Stimulated activated CD8-positive, alpha-beta memory T cell treated with anti-CD3 and anti-CD28 coated beads, Interleukin-15, amount 100 ng/mL, for 24 hours (primary cell): ENCODE measurements at places on chromosomes 4 and X.

- no peak for DNase-seq
These were observed 150.1 kb downstream of the DIPK2B start for GRCh38 chrX:45050558-45050957.

DNA sequence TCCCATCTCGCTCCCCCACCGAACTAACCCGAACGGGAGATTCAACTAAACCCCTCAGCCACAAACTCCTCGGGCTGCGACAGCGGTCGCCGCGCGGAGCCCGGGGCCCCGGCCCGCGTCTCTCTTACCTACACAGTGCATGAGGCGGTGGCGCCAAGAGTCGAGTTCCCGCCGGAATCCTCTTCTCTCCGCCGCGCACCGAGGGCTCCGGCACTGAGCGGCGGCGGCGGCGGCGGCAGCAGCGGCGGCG, 160 bp downstream of the LCORL start:
- no peak for DNase-seq

- DNase-seq, result no peak
These were observed 1196.3 kb downstream of the RAPGEF2 start for GRCh38 chr4:160299177-160299576.

DNA sequence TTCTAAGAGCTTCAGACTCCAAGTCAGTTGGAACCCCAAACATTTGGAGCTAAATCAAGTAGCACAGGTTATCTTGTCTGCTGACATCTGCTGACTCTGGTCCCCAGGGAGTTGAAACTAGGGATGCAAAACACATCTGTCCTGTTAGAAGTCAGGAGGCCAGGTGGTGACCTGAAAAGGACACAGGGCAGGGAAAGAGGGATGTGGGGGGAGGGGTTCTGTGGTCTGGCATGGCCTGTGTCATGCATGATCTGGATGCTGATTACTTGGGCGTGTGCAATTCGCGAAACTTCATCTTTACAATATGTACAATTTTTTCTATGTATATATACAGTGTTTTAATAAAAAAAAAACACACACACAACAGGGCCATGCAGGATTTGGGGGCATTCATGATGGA, 55.3 kb downstream of the FHDC1 start:
- no peak for DNase-seq

GRCh38 chr4:67634741-67635140, 66.2 kb downstream of the UBA6 start:
- DNase-seq, result no peak

DNA sequence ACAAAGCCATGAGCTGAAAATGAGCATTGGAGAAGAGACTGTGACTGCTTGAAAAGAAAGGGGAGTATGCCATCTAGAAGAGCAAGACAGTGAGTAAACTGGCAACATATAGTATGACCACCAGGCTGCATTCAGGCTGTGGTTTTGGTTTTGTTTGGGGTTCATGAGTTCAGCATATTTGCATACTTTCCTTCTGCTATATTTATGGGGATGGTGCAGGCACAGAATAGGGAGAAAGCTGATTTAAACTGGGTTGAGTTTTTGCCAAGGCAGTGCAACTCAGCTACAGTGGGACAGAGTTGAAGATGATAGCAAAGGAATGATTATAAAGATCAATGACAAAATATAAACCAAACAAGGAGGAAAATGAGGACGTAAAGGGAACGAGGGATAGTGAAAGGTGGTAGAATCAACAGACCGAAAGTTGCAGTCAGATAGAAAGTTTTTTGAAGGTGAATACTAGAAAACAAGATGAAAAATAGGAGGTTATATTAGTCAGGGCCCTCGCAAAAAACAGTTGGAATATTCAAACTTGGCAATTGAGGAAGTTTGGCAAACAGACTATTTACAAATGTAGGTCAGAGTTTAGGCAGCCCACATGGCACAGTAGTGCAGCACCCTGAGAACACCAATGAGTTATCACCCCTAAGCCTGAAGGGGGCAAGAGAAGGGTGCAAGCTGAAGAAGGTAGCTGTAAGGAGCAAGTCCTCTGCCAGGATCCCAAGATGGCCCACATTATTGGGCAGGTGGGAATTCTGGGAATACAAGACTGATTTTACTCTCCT, 114.8 kb upstream of the MAP9 start:
- no peak for DNase-seq

DNA sequence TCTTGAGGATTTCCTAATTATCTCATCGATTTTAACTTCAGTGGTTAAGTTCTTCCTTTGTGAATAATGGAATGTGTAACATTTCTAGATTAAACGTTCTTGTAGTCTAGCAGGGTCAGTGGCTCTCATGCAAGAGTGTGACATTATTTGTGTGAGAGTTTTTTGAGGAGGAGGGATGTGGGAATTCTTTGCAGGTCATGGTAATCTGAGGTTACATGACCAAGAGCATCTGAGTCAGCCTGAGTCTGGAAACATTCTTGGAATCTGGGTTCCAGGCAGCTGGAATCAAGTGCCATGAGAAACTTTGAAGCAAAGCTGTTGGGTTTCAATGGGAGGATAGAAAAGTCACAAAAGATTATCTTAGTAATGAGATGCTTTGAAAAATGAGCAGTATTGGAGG, 49.5 kb downstream of the GK start:
- DNase-seq, result no peak

DNA sequence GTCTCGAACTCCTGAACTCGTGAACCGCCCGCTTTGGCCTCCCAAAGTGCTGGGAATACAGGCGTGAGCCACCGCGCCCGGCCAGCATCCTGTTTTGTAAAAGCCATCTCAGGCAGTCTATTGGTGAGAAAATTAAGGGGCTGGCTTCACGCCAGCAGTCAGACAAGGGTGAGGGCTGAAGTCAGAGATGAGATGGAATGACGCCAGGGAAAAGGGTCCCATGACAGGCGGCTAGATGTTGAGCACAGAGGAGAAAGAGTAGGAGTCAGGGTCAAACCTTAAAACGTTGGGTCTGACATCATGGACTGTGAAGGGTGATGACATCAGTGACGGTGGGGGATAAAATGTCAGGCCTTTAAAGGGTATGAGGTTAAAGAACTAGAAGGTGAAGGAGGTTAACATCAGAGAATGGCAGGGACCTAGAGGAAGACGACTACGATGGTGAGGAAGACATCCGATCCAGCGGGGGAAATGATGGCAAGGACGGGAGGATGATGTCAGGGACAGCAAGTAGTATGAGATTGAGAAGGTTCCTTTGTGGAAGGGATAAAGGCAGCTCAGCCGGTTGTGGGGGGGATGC, 504 bp upstream of the RBM3 start:
- no peak for DNase-seq

- DNase-seq, result no peak
These were observed 30.2 kb upstream of the FAM9C start for GRCh38 chrX:13074297-13075262.

DNA sequence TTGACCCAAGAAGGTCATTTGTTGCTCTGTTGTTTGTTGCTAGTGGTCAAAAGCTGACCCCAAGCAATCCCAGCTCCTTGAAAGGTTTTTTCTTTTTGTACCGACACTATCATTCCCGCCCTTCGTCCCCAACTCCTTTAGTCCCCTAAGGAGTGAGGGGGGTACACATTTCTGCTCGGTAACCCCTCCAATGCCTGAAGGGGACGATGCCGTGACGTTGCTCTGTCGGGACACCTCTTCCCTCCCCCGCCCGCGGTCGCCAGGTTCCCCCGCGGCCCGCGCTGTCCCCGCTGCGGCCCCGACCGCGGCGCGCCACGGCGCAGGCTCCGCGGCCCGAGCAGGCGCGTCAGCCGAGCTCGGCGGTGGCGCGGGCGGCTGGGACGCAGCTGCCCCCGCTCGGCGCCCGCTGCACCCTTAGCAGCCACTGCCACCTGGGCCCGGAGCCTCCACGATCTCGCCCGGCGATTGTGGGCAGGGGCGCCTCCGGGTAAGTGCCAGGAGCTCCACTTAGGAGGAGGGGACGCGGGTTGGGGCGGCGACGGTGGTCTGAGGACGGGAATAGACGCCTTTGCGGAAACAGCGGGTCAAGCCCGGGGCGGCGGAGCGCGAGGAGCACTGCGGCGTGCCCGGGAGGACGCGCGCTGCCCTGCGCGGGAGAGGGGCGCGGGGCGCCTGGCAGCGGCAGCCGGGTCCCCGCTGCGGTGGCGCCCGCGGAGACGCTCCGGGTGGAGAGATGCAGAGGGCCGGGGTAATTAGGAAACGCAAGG, at the start of gene GLRB:
Gene GLRB (plus strand): TSS at position 340 of the 767 bp plus-strand sequence. CDS start 1,875 bp downstream, outside the sequence.
- no peak for DNase-seq

DNA sequence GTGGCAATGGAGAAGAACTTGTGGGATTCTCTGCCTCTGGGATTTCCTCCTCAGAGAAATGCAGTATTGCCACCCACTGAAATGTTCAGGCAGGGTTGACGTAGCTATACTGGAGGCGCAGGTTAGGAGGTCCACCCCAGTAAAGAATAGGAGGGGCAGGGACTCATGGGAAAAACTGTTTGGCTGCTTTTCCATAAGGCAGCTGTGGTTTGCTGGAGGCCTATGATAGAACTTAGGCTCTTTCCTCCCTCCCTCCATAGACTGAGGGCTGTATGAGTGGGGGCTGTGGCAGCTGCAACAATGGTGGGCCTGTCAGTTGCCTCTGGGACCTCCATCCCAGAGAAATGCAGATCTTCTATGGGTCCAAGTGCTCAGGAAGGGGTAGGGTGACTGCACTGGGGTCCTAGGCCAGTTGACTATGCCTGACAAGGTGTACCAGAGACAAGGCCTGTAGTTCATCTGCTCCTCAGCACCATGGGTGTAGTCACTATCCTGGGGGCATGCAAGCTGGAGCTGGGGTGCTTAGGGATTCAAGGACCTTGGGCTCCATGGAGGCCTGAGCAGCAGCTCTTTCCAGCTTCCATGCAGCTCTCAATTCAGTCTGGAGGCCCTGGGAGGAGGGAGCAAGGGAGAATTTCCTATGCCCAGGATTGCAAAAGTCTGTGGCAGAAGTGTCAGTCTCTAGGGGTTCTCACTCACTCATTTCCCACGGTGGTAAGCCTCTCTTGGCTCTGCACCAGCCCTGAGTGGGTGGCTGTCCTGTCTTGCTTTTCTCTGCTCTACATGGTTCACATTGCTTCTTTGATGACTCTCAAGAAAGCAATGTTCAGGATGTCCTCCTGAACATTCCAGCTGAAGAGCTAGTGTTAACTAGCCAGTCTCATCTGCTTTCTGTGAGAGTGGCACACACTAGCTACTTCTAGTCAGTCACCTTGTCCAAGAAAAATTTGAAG, 353.0 kb downstream of the IDS start:
- no peak for DNase-seq

GRCh38 chr4:179605196-179605595, 2163.0 kb upstream of the AGA start:
- DNase-seq, result no peak

DNA sequence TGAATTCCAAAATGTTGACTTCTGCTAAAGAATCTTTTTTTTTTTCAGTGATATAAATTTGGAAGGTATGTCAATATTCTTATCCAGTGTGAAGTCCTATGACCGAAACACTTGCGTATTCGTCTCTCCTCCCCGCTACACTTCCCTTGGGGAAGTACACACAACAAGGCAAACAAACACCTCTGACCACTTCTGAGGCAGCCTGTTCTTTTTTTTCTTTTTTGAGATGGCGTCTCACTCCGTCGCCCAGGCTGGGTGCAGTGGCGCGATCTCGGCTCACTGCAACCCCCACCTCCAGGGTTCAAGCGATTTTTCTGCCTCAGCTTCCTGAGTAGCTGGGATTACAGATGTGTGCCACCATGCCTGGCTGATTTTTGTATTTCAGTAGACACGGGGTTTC, 78.1 kb upstream of the DHRSX start:
- no peak for DNase-seq

DNA sequence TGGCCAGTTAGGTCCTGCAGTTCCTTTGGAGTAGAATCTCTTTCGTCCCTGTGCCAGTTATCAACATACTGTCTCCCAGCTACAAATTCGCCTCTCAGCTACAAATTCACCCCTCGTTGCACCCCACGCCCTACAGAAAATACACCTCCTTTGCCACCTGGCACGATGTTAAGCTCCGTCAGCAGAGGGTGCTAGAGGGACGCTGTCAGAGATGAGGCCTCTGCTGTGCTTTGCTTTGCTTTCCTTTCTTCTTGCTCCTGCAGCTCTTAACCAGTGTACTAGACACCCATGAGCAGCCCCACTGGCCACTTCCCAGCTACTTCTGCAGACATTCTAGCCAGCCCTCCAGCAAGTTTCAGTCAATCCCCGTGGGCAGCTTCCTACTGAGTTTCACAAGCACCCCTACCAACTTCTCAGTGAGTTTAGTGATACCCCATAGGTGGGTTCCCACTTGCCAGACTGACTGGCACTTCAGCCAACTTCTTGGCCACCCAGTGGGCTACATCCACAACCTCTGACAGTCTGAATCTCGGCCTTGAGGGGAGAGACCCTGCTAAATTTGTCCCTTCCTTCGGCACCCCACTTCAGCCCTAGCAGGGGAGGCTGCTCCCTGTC, 21.8 kb downstream of the HAUS3 start:
- peak; percentile 43 for DNase-seq

DNA sequence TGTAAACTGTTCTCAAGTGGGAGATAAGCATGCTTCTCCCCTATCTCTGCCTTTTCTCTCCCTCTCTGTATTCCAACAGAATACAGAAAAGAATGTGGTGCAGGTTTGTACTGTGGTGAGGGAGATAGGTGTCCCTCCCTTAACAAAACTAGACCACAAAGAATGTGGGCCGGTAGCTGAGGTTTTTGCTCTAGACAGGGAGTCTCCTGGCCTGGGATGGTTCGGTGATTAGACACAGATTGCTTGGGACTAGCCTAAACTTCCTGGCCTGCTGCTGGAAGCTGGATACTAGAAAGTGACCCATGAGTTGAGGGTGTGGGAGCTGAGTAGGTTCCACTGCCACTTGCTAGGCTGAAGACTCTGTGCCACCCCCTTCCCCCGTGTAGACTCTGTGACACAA, 143.0 kb downstream of the CXXC4 start:
- no peak for DNase-seq

GRCh38 chr4:7435471-7436061, 836 bp upstream of the PSAPL1 start:
- no peak for DNase-seq

GRCh38 chrX:124117325-124117724, 155.8 kb downstream of the STAG2 start:
- no peak for DNase-seq

- no peak for DNase-seq
These were observed 215.1 kb downstream of the DCHS2 start for GRCh38 chr4:154276496-154276895.

- DNase-seq, result no peak
These were observed 75.1 kb upstream of the DDX3X start for GRCh38 chrX:41258871-41259270.

- no peak for DNase-seq
These were observed at the start of gene GPC4 for GRCh38 chrX:133415276-133416105. GPC4 (minus strand) TSS chrX:133415489; CDS start chrX:133414965, 524 bp downstream.

GRCh38 chr4:156473151-156473550, 498.4 kb downstream of the PDGFC start:
- DNase-seq, result no peak

DNA sequence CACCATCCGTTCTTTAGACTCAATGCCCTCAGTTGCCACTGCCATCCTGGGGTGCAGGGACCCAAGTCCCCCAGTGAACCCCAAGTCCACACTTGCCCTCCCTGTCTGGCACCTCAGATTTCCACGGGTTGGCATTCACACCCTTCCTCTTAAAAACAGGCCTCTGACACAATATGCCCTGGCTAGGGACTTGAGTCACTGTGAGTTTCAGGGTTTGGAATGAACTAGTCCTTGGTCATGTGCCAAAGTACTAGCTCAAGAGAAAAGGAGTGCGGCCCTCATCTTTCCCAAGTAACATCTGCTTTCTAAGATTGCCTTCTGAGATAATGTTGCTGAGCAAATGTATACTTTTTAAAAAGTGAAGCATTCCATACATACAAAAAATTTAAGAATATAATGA, 134.0 kb downstream of the MID1 start:
- no peak for DNase-seq
